ENCODE measurements at places on chromosomes 12 and 14. TPM values are rescaled to one million over a fixed set of nuclear protein-coding genes. Genes with fewer than 3 reads are reported as not detected.

- DNase-seq: no peak
- no peaks in the 10 kb centered on the region for H3K36me3 ChIP-seq
- H3K27ac ChIP-seq: no peak overlapping the region
- H3K4me3 ChIP-seq: no peak overlapping the region
- H3K27me3 ChIP-seq: no peaks in the 10 kb centered on the region
Observed at GRCh38 chr12:115785548-115785947, 491.9 kb downstream of the MED13L start.

The ADCY6 gene
- 28.5 TPM for total RNA-seq

The PLA2G1B gene
- not detected for total RNA-seq

DNA sequence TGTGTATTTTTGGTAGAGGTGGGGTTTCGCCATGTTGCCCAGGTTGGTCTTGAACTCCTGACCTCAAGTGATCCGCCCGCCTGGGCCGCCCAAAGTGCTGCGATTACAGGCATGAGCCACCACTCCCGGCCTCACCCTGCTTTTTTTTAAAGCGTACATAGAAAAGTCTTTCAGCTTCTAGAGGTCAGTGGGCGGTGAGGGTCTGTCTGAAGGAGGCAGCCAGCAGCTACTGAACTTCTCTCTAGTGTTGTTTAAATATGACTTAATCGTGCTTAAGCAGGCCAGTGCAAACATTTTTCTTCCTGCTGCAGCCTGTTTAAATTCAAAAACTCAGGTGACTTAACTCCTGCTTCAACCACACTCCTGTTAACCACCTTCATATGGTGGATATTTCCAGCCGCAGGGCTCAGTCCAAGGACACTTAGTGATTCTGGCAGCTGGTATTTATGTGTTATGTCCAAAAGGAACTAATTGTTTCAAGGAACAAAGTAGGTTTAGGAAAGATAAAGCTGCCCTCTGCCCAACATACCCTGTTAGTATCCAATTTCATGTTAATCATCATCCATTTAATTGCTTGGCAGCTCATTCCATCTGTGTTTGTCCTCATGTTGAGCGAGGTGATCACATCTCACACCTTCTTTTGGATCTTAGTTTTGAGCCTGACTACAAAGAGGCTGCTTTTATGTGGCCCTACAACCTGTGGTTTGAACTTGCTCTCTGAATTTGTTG is 2.0 kb downstream of the PRKAB1 start:
- DNase-seq: no peak
- H3K27me3 ChIP-seq: no peaks in the 10 kb centered on the region
- H3K27ac ChIP-seq: peak overlapping the region; percentile 35
- H3K36me3 ChIP-seq: peaks cover 21% of the 10 kb centered on the region

The SLCO1B1 gene
- not detected for total RNA-seq

DNA sequence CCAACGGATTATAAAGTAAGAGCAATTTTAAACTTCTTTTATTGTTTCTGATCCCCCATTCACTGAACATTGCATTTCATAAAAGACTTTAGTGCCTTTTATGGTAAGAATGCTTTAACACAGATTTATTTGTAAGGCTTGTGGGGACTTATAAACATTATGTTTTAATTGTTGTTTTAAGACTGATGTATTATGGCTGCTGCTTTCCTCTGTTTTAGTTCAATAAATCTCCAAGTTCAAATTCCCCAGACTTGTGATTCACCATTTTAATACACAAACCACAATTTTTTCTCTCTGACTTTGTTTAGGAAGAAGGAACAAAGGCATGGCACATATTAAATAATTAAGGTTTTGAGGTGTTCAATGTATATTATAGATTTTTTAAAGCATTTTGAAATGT is 753.3 kb downstream of the SLC6A15 start:
- H3K4me3 ChIP-seq: no peak overlapping the region
- H3K27me3 ChIP-seq: no peaks in the 10 kb centered on the region
- DNase-seq: no peak
- no peak overlapping the region for H3K27ac ChIP-seq

The ZFC3H1 gene
- total RNA-seq: 38.7 TPM

Data from sigmoid colon (tissue), 7 donors.